ENCODE measurements at places on chromosomes 16 and 17. TPM values are rescaled to one million over a fixed set of nuclear protein-coding genes. Genes with fewer than 3 reads are reported as not detected.

DNA sequence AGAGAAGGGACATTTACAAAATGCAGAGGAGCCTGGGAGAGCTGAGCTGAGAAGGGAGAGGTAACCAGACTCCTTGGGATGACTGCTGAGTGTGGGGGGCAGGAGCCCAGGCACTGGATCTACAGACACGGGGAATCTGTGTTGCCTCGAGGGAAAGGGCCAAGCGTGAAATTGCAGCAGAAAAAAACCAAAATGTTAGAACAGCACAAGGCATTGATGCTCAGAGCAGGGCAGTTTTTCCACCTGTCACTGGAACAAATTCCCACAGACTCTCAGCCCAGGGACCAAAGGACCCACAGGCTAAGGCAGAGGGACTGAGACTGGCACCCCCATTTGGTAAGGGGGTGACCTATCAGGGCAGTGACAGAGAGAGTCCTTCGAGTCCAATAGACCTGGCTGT is 2.0 kb downstream of the PITPNM3 start:
- H3K36me3 ChIP-seq, result no peaks in the 10 kb centered on the region
- H3K4me3 ChIP-seq, result peak overlapping the region; percentile 75
- peaks cover 13% of the 10 kb centered on the region for H3K4me1 ChIP-seq
- H3K27ac ChIP-seq, result no peak overlapping the region
- DNase-seq, result no peak
- H3K27me3 ChIP-seq, result peaks cover 56% of the 10 kb centered on the region

Gene ACE
- total RNA-seq, result 6.4 TPM

DNA sequence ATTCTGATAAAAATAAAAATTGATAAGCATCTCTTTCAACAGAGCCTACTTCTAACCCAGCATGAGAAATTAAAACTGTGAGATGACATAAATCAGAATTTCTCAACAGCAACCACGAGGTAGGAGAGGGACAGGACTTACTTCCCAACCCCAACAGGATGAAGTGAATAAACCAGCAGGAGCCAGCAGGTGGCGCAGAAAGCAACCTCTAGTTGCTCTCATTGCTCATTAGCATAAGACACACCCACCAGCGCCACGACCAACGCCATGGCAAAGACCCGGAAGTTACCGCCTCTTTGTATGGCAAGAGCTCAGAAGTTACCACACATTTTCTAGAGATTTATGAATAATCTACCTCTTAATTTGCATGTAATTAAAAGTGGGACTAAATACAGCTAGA is 189.4 kb upstream of the CDH8 start:
- H3K4me1 ChIP-seq, result peaks cover 3% of the 10 kb centered on the region
- DNase-seq, result peak; percentile 15
- no peak overlapping the region for H3K4me3 ChIP-seq

GRCh38 chr17:16478649-16479048 is 13.3 kb downstream of the LRRC75A start:
- H3K4me3 ChIP-seq, result no peak overlapping the region
- no peak overlapping the region for H3K27ac ChIP-seq
- no peaks in the 10 kb centered on the region for H3K36me3 ChIP-seq

Measured in progenitor cell of endocrine pancreas (in vitro differentiated cells).